Inflammatory macrophage treated with lipopolysaccharide for 4 hours (primary cell): ENCODE measurements at places on chromosomes 6 and 20.

GRCh38 chr6:151341476-151342195, 49.7 kb downstream of the ZBTB2 start:
- no peak for DNase-seq

- no peak for DNase-seq
These were observed 194.2 kb upstream of the CNR1 start for GRCh38 chr6:88360203-88360797.

GRCh38 chr20:33169176-33169794, 1.3 kb downstream of the BPIFA2 start:
- DNase-seq: peak; percentile 23

GRCh38 chr6:110322874-110323242, 35.3 kb downstream of the METTL24 start:
- peak; percentile 44 for DNase-seq

- peak; percentile 79 for DNase-seq
These were observed 49.4 kb upstream of the PTPN1 start for GRCh38 chr20:50460608-50461267.

- no peak for DNase-seq
These were observed 1.4 kb upstream of the EPM2A start for GRCh38 chr6:145736661-145737144.

DNA sequence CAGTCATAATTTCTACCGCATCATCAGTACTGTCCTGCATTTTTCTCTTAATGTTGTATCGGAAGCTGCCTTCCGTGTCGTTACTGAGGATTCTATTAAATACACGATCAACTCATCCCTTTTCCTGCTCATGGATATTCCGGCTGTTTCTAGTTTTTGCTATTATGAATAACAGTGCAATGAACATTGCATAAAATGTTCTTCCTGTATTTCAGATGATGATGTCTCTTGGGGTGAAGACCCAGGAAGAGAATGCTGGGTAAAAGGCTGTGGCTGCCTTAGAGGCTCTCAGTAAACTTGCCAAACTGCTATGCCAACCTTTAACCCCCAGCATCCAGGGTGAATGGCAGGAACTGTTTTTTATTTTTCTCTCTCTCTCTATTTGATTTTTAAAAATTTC, 24.1 kb upstream of the EPB41L1 start:
- DNase-seq: peak; percentile 55

- DNase-seq: no peak
These were observed 50.2 kb downstream of the TBC1D7 start for GRCh38 chr6:13278164-13278563.

- DNase-seq: no peak
These were observed 197.2 kb upstream of the GGTLC1 start for GRCh38 chr20:24185791-24186190.

GRCh38 chr6:18241208-18242038, 22.9 kb downstream of the DEK start:
- DNase-seq: no peak

GRCh38 chr6:79630380-79630882, 698 bp upstream of the SH3BGRL2 start:
- no peak for DNase-seq

GRCh38 chr6:51250317-51250716, 431.6 kb downstream of the TFAP2B start:
- DNase-seq: no peak

DNA sequence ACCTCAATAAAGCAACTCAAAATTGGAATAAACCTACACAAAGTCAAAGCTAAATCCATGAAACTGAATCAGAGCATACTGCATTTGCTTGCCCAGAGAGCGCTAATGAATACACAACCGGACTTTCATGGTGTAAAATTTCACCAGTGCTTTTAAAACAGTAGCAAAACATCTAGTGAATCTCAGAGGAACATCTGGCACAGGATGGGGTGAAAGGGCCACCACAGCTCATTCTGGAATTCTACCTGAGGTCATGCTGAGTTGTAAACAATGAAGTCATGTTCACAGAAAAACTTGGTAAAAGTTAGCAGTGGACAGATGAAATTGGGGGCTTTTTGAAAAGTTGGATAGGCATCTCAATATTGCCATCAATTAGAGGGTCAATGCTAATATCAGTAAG, 125.6 kb upstream of the STXBP5 start:
- DNase-seq: no peak

- DNase-seq: no peak
These were observed 72.4 kb upstream of the LAMP5 start for GRCh38 chr20:9441948-9442347.

GRCh38 chr6:166348305-166348949, 6.1 kb upstream of the SFT2D1 start:
- peak; percentile 76 for DNase-seq

DNA sequence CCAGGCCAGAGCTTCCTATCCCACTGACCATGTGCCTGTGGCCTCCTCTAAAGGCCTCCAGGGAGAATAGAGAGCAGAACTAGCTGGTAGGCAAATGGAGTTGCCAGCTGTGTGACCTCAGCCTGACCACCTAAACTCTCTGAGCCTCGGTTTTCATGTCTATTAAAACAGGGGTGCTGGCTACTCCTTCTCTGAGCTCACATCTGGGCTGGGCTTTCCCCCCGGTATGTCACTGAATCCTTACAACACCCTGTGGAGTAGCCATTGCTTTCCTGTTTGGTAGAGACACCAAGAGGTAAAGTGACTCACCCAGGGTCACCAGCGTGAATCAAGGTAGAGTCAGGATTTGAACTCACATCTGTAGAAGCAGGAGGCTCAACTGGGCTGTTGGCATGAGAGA, 132.1 kb downstream of the JPH2 start:
- DNase-seq: no peak

- DNase-seq: no peak
These were observed 48.1 kb downstream of the SLC22A3 start for GRCh38 chr6:160396292-160396691.

GRCh38 chr6:138818496-138819194, 22.8 kb downstream of the ECT2L start:
- peak; percentile 23 for DNase-seq

DNA sequence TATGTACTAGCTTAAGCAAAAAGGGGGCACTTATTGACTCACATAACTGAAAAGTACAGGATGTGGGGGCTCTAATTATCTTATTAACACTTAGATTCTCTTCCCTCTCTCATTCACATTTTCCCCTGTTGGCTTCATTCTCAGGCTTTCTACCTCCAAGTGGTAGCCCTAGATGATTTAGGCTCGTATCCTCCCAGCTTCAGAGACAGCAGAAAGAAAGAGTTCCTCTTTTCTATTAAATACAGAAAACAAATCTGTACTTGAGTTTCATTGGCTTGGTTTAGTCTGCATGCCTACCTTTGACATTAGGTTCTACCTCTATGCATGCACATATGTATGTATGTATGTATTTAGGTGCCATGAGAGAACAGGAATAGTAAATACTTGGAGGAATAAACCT, 15.5 kb upstream of the E2F3 start:
- DNase-seq: no peak

DNA sequence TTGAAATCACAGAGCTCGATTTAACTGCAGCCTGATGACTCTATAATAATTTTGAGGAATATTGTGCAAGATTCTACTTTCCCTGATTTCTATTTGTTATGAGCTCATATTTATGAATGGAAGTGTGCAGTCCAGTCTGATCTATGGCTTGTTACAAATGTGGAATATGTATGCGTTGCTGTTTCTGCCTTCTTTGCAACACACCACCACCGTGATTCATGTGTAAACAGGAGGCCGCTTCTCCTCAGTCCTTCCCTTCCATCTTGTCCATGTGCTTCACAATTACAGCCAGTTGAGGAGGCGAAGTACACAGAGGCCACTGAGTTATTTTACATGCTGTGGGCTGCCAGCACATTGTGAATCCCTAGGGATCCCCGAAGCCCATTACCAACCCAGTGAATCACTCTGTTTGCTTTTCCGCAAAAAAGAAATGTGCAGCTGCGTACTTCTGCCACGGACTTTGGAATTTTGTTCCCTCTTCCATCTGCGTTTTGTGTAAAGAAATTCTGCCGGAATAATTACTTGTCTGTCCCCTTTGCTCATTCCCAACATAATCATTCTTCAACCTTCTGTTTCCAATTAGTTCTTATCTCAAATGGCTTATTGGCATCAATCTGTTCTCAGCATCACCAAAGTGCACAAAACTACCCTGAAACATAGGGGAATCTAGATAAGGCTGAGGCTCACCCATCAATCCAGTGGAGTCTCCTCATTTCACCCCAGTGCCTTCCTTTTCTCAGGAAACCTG, 551.6 kb upstream of the CITED2 start:
- DNase-seq: peak; percentile 80

- no peak for DNase-seq
These were observed 8.1 kb upstream of the METTL24 start for GRCh38 chr6:110366256-110366655.

DNA sequence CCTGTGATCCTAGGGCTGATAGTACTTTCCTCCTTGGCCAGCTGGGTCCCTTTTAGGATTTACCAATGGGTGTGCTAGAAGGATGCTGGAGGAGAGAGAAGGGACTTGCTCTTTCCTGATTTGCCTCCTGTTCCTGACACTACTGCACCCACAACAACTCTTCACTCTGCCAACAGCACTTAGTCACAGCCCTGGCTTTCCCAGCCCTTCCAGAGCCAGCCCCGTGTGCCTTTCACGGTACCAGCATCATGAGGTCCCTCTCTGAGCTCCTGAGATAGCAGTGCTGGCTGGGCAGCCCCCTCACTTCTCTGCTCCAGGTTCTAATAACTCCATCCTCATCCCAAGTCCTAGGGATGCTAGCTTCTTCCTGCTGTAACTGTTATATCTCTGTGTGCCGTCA, 80.9 kb downstream of the DNAH8 start:
- DNase-seq: no peak

DNA sequence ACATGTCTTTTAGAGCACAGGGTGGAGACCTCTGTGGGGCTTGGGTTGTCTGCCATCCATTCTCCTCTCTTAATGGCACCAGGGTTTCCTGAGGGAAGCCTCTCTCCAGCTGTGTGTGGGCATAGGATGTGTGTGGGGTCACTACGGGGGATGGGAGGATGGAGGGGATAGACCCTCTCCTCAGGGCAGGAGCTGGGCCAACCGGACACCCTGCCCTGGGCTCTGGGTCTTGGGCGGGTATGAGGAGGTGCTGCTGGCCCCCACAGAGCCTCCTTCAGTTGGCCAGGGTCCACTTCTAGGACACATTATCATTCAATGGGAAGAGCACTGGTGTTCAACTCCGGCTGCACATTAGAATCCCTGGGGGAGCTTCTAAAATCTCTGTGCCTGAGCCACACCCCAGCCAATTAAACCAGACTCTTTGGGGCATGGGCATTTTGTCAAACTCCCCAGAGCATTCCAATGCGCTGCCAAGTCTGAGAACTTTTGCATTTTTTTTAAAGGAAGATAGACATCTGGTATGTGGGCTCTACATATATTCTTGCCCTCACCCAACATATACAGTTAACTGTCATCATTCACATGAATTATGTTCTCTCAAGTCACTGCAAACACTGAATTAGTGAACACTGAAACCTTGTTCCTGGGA, 38.5 kb downstream of the TRAM2 start:
- no peak for DNase-seq

GRCh38 chr6:134035823-134036296, 16.6 kb downstream of the SLC2A12 start:
- DNase-seq: peak; percentile 61

DNA sequence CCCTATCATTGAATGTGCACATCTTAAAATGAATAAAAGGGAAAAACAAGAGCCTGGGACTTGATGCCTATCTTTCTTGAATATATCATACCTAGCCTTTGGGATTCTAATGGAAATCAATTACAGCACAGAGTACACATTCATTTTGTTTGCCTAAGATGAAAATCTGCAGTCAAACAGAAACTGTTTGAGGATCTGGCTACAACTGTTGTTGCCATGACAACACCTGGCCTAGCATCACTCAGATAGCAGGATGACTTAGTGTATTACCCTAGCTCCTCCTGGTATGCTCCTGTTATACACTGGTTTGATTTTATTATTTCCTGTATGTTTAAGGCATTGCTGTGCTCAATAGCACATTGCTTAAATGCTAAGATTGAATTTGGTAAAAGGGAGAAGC, 71.5 kb upstream of the LAMP5 start:
- no peak for DNase-seq

DNA sequence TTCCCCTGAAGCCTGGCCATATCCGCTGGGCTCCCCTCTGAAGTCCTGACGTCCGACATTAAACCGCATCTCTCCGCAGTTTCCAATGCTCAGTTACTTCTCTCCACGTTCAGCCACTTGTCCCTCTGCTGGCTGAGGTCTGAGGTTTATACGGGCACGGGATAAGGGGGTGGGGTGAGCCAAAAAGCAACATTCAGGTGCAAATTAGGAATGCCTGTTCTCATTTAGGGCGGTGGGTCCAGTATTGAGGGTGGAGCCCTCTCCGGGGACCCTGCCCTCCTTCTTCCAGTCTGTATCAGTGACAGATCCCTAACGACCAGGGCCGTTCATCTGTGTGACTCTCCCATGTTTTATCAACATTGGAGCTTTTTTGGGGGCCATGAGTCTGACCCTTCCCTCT, 1454.4 kb downstream of the HACE1 start:
- DNase-seq: no peak

DNA sequence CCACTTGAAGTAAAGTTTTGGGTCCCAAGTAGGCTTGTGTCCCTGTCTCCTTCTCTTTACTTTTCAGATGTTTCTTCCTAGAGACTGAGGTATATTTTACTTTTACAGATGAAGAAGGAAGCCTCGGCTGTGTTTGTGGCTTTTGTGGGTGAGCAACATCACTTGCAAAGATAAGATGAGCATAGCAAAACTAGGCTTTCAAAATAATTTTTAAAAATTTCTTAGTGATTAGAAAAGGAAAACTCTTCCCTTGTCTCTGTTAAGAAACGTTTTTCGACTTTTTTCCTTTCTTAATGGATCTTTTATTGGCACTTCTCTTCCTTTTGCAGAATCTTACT, 7.6 kb downstream of the PTPN1 start:
- no peak for DNase-seq

- DNase-seq: peak; percentile 39
These were observed 10.1 kb upstream of the SIRPD start for GRCh38 chr20:1567392-1568162.

DNA sequence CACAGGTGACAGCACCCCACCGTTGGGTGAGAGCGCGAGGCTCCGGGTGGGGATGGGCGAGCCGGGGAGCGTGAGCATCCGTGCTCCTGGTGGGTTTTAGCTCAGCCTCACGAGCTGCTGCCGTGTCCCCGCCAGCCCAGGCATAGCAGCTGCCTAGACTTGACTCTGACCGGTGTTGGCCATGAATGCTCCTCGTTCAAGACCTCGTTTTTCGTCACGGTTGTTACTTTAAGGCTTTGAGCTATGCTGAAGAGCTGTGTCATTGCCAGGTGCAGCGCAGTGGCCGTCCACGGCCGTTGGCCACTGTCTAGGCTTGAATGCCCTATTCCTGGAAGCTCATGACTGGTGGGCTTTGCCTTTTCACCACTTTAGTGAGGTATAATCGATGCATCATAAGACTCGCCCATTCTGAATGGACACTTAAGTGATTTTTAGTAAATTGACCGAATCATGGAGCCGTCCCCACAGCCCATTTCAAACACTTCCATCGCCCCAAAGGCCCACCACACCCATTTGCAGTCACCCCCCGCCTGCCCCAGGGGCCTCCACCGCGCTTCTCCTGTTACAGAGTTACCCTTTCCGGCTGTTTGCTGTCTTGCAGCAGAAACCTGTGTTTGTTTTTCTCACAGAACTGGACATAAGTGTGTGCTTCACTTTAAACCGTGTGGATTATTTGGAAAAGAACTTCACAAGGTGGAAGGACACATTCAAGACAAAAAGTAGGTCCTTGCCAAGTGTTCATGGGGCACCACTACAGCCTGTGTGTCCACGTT, 21.4 kb upstream of the ADRM1 start:
- no peak for DNase-seq

- DNase-seq: peak; percentile 86
These were observed at the start of gene SLC2A4RG for GRCh38 chr20:63739130-63740069. SLC2A4RG (plus strand) TSS chr20:63739776; CDS start chr20:63739913, 137 bp downstream.
